Right lobe of liver (tissue), 6 donors: ENCODE measurements at places on chromosomes 1 and 21.

DNA sequence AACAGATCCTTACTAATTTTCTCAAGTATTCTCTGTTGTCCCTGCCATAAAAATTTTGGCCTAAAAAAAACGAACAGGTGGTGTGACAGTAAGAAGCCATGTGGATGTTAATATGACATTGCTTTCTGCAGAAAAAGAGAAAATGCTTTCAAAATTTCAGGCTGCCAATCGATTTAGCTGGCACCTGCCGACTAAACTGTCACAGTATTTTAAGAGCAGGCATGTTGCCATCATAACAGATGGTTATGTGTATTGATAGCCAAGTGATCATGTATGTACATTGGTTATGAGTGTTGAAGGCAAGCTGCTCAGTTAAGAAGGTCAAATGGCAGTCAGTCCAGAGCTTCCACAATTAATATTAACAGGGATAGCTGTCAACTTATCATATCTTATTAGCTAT is 1017.0 kb downstream of the MRPL39 start:
- no peak overlapping the region for H3K27ac ChIP-seq
- no peak overlapping the region for H3K4me3 ChIP-seq
- no peak for DNase-seq
- no peaks in the 10 kb centered on the region for H3K36me3 ChIP-seq

DNA sequence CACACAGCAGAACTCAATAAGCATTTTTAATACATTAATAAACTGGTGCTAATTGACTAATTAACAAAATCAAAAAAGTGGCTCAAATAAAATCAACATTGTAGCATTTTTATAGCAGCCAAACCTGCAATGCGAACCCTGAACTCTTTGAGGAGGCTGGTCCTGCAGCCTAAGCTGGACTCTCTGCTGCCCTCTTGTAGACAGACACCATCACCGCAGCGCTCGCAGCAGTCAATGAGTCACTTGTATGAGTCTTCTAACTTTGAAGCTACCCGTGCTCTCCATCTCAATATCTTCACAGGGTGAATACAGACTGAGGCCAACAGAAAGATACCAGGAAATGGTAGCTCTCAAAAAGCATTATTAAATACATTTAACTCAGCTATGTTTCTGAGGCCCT is 9.7 kb upstream of the KRTAP7-1 start:
- peak; percentile 47 for DNase-seq
- H3K4me1 ChIP-seq: no peaks in the 10 kb centered on the region
- H3K27ac ChIP-seq: no peak overlapping the region
- no peaks in the 10 kb centered on the region for H3K27me3 ChIP-seq

- H3K27me3 ChIP-seq: no peaks in the 10 kb centered on the region
- no peak for DNase-seq
- no peaks in the 10 kb centered on the region for H3K4me1 ChIP-seq
- H3K4me3 ChIP-seq: no peak overlapping the region
Observed at GRCh38 chr1:232586679-232587078, 43.3 kb downstream of the SIPA1L2 start.

DNA sequence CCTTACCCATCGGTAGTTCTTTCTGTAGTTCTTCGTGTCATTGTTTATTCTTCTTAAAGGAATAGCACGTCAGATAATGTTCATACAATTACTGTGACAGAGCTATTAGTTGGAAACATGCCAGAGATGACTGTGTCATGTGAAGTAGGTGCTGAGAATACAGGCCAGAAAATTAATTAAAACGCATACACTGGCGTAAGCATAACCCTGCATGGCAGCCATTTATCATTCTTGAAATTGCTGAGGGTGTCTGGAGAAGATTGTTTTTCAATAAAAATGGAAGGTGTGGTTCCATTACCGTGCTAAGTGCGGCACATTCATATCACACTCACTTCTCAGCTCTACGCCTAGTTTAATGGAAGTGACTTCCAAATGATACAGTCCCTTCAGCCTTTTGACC is 7.8 kb downstream of the ETS2 start:
- H3K36me3 ChIP-seq: peaks cover 83% of the 10 kb centered on the region
- DNase-seq: no peak
- H3K27ac ChIP-seq: peak overlapping the region; percentile 96
- no peaks in the 10 kb centered on the region for H3K4me1 ChIP-seq

GRCh38 chr1:54591127-54591756 is 32.1 kb downstream of the FAM151A start:
- H3K27ac ChIP-seq: no peak overlapping the region
- peaks cover 5% of the 10 kb centered on the region for H3K4me1 ChIP-seq
- H3K4me3 ChIP-seq: no peak overlapping the region

DNA sequence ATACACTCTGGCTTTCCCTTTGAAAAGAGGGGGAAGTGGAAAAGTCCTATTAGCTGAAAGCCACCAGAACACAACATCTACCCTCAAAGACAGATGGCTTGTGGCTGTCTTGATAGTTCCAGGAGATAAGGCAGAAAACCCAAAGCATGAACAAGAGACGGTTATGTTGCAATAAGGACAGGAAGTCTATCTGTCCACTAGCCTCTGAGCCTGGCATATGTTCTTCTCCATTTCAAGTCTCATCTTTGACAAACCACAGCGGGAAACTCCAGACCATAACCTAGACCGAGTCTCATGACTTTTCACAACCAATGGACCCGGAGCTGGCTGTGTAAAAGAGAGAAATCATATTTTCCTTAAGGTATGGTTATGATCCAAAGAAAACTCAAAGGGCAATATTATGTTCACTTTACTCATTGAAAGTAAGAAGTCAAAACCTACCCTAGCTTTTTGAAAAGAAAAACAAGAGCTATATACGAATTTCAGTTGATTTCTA is 33.8 kb downstream of the DUSP10 start:
- DNase-seq: no peak
- H3K4me1 ChIP-seq: peaks cover 3% of the 10 kb centered on the region
- no peaks in the 10 kb centered on the region for H3K36me3 ChIP-seq
- peak overlapping the region; percentile 94 for H3K27ac ChIP-seq

GRCh38 chr1:86468501-86468977 is at the start of gene CLCA1:
Gene CLCA1 (plus strand): TSS chr1:86468927. CDS start chr1:86468972, 45 bp downstream.
- DNase-seq: no peak
- H3K27ac ChIP-seq: no peak within 1 kb of the TSS
- no peaks in the 10 kb centered on the region for H3K27me3 ChIP-seq
- H3K4me1 ChIP-seq: no peaks in the 10 kb centered on the region
- no peak within 1 kb of the TSS for H3K4me3 ChIP-seq
- H3K36me3 ChIP-seq: no peaks in the 10 kb centered on the region

DNA sequence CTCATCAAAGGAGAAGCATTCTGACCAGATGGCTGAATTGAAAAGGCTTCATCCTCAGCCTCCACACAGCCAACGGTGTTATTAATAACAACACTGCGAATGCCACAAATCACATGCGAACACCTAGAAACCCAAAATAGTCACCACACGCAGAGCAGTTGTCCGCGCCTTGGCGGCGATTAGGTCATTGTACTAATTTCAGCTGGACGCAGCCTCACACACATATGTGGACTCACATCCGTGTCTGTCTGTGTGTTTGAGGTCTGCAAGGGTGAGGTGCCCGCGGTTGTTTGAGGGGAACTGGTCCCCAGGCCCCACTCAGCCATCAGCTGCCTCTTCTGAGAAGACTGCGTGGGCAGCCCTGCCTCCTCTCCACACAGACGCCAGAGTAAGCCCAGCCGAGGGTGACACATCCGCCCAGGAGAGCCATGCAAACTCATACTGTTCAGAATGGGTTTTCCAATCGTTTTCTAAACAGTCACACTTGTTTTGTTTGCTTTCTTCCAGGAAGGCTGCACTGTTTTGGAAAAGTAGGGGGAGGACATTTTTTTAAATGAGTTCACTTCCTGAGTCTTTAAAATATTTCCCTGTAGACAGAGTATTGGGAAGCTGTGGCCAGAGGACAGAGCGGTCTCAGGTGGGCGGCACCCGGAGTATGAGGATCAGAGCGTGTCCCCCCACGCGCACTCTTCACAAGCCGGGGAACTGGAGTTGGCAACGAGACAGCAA is 53.4 kb downstream of the TOMM20 start:
- no peaks in the 10 kb centered on the region for H3K36me3 ChIP-seq
- DNase-seq: peak; percentile 67
- H3K27me3 ChIP-seq: no peaks in the 10 kb centered on the region
